ENCODE measurements at places on chromosomes 16 and 17. TPM values are rescaled to one million over a fixed set of nuclear protein-coding genes. Genes with fewer than 3 reads are reported as not detected.

The HSF5 gene
- polyA plus RNA-seq: not detected

The KRT25 gene
- polyA plus RNA-seq: not detected

The PPY gene
- polyA plus RNA-seq: not detected

The CYGB gene
- 10.3 TPM for polyA plus RNA-seq

The RAB26 gene
- polyA plus RNA-seq: 0.44 TPM

The SYNGR3 gene
- 0.30 TPM for polyA plus RNA-seq

The FOXC2 gene
- not detected for polyA plus RNA-seq

The SLC16A11 gene
- not detected for polyA plus RNA-seq

The ITGAD gene
- not detected for polyA plus RNA-seq

The C17orf78 gene
- not detected for polyA plus RNA-seq

DNA sequence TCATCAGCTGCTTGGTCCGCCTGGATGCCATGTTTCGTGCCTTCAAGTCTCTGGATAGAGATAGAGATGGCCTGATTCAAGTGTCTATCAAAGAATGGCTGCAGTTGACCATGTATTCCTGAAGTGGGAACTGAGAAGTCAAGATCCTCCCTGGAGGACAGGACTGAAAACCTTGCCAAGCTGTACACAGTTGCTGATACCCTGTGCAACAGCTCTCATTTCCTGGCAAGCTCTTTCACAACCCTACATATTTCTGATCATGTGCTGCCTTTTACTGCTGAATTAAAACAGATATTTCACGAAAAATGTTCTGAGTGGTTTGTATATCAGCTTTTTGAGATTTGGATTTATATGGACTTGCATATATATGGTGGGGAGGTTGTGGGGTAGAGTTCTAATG, 898 bp downstream of the CAPNS2 start:
- no peak for DNase-seq
- peaks cover 33% of the 10 kb centered on the region for H3K4me1 ChIP-seq
- H3K36me3 ChIP-seq: no peaks in the 10 kb centered on the region
- H3K27me3 ChIP-seq: no peaks in the 10 kb centered on the region

- DNase-seq: no peak
- H3K4me1 ChIP-seq: no peaks in the 10 kb centered on the region
- H3K36me3 ChIP-seq: no peaks in the 10 kb centered on the region
- no peak overlapping the region for H3K27ac ChIP-seq
- no peak overlapping the region for H3K4me3 ChIP-seq
Observed at GRCh38 chr17:69451416-69452394, 37.2 kb downstream of the MAP2K6 start.

GRCh38 chr17:59859444-59860025, 33.2 kb downstream of the TUBD1 start:
- no peak overlapping the region for H3K4me3 ChIP-seq
- H3K4me1 ChIP-seq: no peaks in the 10 kb centered on the region
- no peak for DNase-seq
- H3K27ac ChIP-seq: no peak overlapping the region
- no peaks in the 10 kb centered on the region for H3K27me3 ChIP-seq

DNA sequence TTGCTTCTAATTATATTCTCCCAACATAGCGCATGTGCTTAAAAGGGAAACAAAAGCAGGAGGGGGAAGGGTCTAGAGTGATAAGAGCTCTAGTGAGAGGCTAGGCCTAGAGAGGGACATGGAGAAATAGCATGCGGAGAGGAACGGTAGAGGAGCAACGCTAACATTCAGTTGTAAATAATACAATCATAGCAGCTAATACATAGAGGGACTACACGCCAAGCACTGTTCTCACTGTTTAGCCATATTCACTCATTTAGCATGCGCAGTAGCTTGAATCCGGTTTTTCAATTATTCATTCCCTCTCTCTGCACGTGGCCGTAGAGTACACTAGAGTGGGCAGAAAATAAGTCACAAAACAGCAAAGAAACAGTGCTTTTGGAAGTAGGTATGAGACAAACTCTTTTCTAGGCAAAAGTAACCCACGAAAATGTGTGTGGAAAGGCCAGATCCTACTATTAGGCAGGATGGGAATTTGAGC, 1.7 kb upstream of the ALOX12 start:
- H3K27ac ChIP-seq: no peak overlapping the region
- DNase-seq: no peak
- H3K4me1 ChIP-seq: peaks cover 8% of the 10 kb centered on the region
- peaks cover 3% of the 10 kb centered on the region for H3K36me3 ChIP-seq
- no peaks in the 10 kb centered on the region for H3K27me3 ChIP-seq

DNA sequence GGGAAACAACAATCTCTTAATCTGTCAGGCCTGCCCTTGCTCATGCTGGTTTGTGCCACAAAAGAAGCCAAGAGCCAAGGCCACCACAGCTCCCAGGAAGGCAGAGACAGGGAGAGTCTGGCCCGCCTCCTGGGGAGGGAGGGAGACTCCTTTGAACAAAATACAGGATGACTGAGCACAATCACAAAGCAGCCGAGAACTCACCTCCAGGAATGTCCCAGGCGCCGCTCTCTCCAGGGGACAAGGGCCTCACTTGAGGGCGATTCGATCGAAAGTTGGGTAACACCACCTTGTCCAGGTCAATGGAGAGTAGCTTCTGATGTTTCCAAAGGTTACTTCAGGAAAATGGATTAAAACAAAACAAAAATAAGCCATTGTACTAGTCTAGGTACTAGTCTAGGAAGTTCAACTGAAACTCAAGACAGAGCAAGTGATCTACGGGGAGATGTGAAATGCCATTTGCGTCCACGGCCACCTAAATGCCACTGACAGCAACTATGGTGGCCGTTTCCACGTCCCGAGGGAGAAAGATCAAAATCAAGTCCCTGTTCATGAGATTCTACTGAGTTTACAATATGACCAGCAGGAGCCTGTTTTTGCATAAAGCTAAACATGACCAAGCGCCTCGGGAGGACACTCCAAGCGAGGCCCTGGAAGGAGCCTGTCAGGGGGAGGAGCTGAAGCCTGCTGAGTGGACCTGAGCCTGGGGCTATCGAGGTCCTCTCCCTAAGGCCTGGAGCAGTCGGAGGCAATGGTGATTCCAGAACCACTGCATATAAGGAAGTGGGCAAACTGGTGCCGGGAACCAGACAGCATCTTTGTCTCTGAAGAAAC, 13.4 kb upstream of the SLC38A8 start:
- H3K4me1 ChIP-seq: no peaks in the 10 kb centered on the region
- no peaks in the 10 kb centered on the region for H3K27me3 ChIP-seq
- H3K4me3 ChIP-seq: no peak overlapping the region

GRCh38 chr16:16158741-16159374, 64.4 kb downstream of the ABCC6 start:
- no peaks in the 10 kb centered on the region for H3K36me3 ChIP-seq
- H3K4me3 ChIP-seq: no peak overlapping the region
- no peak for DNase-seq
- H3K4me1 ChIP-seq: no peaks in the 10 kb centered on the region
- no peak overlapping the region for H3K27ac ChIP-seq

DNA sequence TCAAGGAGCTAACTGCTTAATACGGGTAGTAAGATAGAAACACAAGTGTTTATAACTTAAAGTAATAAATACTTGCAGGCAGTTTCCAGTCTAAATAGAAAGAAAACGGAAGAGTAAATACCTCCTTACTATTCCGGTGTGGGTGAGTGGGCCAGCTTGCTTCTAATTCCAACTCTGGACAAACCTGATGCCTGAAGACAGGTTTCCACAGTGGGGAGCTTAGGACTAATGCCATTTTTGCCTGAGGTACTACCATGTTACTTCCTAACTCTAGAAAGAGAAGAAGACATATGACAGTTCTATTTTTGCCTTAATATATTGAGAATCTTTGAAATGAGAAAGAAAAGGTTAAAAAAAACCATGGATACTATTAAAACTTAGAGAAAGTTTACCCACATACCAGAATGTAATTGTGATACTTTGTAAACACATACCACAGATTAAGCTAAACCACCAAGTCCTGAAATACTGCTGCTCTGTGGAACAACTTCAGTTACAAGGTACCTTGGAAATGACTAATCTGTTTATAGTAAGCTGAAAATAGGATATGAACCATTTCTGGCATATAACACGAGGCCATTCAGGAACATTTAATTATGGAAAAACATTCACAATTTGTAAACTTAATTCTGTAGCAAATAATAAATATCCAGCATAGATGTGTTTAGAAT, 70.2 kb downstream of the ZZEF1 start:
- DNase-seq: no peak
- H3K36me3 ChIP-seq: peaks cover 24% of the 10 kb centered on the region
- H3K27ac ChIP-seq: no peak overlapping the region
- no peaks in the 10 kb centered on the region for H3K27me3 ChIP-seq
- H3K4me1 ChIP-seq: no peaks in the 10 kb centered on the region

DNA sequence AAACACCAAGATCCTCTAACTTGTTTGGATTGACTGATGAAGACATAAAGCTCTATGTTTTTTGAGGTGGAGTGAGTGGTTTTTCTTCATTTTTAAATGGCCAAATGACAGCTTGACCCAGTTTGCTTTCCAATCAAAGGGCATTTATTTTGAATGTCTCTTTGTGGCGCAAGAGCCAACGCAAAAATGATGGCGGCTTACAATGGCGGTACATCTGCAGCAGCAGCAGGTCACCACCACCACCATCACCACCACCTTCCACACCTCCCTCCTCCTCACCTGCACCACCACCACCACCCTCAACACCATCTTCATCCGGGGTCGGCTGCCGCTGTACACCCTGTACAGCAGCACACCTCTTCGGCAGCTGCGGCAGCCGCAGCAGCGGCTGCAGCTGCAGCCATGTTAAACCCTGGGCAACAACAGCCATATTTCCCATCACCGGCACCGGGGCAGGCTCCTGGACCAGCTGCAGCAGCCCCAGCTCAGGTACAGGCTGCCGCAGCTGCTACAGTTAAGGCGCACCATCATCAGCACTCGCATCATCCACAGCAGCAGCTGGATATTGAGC, 329 bp downstream of the NLK start:
- H3K4me3 ChIP-seq: peak overlapping the region; percentile 73
- no peak for DNase-seq
- peaks cover 12% of the 10 kb centered on the region for H3K36me3 ChIP-seq
- H3K27ac ChIP-seq: no peak overlapping the region
- peaks cover 23% of the 10 kb centered on the region for H3K4me1 ChIP-seq

GRCh38 chr17:79556271-79556670, 54.6 kb downstream of the RBFOX3 start:
- H3K4me1 ChIP-seq: no peaks in the 10 kb centered on the region
- DNase-seq: no peak
- no peak overlapping the region for H3K27ac ChIP-seq
- no peaks in the 10 kb centered on the region for H3K36me3 ChIP-seq

GRCh38 chr17:17180141-17180603, 26.0 kb downstream of the PLD6 start:
- no peaks in the 10 kb centered on the region for H3K4me1 ChIP-seq
- no peaks in the 10 kb centered on the region for H3K27me3 ChIP-seq
- H3K27ac ChIP-seq: no peak overlapping the region
- H3K4me3 ChIP-seq: no peak overlapping the region
- DNase-seq: no peak

- no peak overlapping the region for H3K4me3 ChIP-seq
- H3K27me3 ChIP-seq: no peaks in the 10 kb centered on the region
- H3K36me3 ChIP-seq: no peaks in the 10 kb centered on the region
- no peak for DNase-seq
- peaks cover 16% of the 10 kb centered on the region for H3K4me1 ChIP-seq
- no peak overlapping the region for H3K27ac ChIP-seq
Observed at GRCh38 chr16:70589998-70590471, 56.3 kb upstream of the IL34 start.

GRCh38 chr17:44257815-44258760, 9.8 kb downstream of the SLC4A1 start:
- H3K36me3 ChIP-seq: no peaks in the 10 kb centered on the region
- no peak overlapping the region for H3K27ac ChIP-seq
- no peak for DNase-seq
- H3K4me3 ChIP-seq: no peak overlapping the region

- H3K36me3 ChIP-seq: no peaks in the 10 kb centered on the region
- no peaks in the 10 kb centered on the region for H3K4me1 ChIP-seq
- DNase-seq: no peak
- no peak overlapping the region for H3K27ac ChIP-seq
Observed at GRCh38 chr16:83705856-83706255, 101.9 kb upstream of the HSBP1 start.

DNA sequence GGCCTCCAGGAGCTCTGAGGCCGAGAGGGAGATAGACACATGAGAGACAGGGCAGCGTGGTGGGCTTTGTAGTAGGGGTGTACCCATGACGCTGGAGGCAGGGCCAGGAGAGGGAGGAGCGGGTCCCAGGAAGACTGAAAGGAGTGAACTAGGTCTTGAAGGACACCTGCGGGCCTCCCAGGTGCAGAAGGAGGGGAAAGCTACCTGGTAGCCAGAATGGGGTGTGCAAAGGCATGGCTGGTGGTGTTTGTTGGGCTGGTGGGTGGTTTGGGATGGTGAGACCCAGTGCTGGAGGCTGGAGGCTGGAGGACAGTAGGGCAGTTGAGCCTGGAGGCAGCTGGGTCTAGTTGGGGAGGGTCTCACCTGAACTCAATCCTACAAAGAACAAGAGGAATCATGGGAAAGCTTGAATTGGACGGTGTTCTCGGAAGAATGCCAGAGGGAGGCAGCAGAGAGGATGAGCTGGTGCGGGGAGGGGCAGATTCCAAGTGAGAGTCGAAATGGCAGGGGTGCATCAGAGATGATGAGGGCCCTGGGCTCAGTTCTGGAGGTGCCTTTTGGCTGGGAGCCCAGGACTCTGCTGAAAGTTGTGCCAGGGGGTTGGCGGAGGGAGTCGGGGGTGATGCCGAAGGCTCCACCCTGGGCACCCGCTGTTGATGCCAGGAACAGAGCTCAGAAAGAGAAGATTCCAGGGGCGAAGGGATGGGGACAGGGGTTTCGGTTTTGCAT, 21.2 kb downstream of the C1QTNF1 start:
- peaks cover 4% of the 10 kb centered on the region for H3K27me3 ChIP-seq
- no peaks in the 10 kb centered on the region for H3K36me3 ChIP-seq
- no peak overlapping the region for H3K27ac ChIP-seq
- peaks cover 10% of the 10 kb centered on the region for H3K4me1 ChIP-seq

DNA sequence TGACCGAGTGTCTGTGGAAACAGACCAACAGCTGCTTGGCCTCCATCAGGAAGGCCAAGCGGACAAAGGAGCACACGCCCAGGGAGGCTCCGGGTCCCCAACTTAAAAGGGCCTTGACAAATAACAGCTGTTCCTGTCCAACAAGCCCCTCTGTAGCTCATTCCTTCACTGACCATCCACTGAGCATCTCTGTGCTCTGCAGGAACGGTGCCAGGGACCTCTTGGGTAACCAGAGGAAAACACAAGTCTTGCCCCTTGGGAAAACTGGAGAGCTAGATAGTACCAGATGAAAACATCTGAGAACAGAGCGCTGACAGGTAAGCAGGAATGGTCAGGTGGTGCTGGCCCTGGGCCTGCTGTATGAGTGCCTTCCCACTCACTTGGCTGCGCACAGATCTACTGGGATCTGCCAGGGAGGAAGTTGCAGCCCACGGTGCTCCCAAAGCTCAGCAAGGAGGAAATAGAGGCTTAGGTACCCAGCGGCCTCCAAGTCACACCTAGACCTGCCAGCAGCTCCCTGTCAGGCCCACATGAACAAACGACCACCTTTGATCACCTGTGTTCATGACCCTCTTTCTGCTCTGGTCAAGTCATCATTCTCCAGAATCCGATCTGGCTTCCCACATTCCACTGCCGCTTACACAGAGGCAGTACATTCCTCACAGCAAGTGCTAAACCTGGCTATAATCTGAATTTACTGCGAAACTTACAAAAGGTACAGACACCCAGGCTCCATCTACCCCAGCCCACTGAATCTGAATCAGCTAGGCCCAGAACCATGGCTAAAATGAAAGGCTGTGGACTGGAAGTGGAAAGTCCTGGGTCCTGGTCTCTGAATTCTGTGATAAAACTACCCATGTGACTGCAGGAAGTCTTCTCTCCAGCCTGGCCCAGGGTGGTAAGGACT, 12.5 kb downstream of the DCAKD start:
- no peak for DNase-seq
- H3K4me1 ChIP-seq: peaks cover 16% of the 10 kb centered on the region
- H3K27me3 ChIP-seq: no peaks in the 10 kb centered on the region
- H3K36me3 ChIP-seq: peaks cover 15% of the 10 kb centered on the region
- no peak overlapping the region for H3K27ac ChIP-seq
- H3K4me3 ChIP-seq: no peak overlapping the region
